ENCODE measurements at places on chromosomes 2 and 18.
A peak's percentile ranks its signal among the peaks of the same experiment; 100 is the strongest.

GRCh38 chr2:44531289-44531688 lies 169.5 kb downstream of the CAMKMT start:
- DNase-seq = no peak

DNA sequence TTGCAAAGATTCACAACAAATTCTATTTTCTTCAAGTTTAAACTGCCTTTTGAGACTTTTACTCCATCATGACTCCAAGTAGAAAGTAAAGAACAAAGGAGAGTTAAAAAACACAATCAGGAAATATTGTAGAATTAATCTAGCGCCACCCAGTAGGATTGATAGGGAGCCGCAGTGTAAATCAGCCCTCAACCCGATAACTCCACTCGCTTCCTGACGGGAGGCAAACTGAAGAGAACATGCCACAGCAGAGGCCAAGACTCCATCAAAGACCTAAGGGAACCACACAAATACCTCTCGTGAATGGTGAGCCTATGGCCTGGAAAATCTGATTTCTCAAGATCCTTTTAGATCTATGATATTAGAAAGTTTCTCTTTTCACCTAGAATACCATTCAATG lies 319.0 kb downstream of the STK39 start:
- DNase-seq = no peak

GRCh38 chr18:54877076-54877475 lies 48.8 kb downstream of the RAB27B start:
- DNase-seq = no peak

GRCh38 chr2:108413711-108414095 lies 35.3 kb upstream of the GCC2 start:
- DNase-seq = no peak

GRCh38 chr2:170770008-170770605 lies at the start of gene ERICH2:
ERICH2 (plus strand) TSS chr2:170770378; CDS start chr2:170770682, 304 bp downstream.
- DNase-seq = peak; percentile 13

DNA sequence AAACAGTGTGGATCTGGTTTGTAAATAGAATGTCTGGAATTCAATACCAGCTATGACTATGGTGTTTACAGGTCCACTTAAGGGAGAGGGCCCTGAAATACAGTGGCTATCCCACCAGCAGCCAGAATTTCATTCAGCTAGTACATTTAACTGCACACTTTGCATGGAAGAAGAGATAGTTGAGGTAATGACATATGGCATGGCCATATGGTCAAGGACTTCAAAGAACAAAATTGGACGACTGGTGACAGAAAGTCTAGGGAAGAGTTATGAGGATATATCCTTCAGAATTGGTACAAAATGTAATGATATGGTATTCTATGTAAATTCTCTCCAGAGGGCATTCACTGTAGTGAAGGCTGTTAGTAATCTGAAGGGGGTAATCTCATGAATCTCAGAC lies 105.0 kb downstream of the IKZF2 start:
- no peak for DNase-seq

DNA sequence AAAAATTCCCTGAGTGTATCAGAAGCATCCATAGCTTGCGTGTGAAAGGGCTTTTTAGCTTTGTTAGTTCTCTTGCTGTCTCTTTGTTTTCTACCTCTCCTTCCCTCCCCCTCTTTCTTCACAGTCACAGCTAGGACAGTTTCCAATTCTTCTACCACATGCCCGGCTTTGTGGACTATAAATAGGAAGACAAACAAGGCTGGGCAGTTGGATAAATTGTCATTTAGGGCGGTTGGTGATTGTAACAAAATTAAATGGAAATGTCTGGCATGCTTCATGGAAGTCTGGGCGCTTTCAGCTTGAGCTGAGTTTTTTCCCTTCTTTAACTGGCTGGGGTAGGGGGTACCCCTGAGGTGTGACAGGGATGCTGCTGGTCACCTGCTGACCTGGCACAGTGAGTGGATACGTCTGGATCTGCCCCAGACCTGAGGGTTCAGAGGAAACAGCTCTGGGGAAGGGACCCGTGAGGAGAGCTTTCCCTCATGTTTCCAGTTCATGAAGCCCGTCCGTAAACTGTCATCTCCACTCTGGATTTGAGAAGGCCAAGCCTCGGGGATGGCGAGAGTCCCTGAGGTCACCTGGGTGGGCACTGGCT lies 29.0 kb upstream of the GIGYF2 start:
- no peak for DNase-seq

DNA sequence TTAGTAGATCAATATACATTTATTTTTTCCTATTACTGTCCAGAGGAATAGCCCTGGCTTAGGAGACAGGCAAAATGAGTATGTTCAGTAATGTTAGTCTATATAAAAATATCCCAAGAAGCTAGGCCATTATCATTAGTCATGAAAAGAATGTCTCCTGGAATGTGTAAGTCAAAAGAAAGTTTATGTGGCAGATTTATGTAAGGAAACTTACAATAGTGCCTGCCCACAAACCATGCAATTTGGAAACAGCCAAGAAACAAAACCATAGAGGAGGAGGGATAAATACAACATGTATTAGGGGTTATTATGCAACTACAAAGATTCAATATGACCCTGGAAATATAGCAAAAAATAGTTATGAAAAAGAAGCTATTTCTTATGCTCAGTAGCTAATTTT lies 96.3 kb downstream of the NOL4 start:
- no peak for DNase-seq

DNA sequence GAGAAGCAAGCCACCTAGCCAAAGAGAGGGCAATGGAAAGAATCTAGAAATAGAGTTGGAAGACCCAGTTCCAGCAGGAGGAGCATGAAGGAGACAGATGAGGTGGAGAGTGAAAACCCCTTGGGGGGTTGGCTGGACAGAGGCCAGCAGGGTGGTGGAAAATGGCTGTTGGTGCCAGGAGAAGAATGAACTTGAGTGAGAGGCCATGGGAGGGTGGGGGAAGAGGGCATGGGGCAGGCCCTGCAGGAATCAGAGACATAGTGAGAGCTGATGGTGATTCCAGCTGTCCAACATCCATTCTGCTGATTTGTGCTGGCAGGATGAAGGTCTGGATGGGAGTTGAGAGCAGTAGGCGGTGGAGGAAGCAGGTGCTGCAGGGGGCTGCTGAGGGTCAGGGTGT lies 108.0 kb upstream of the TNP1 start:
- no peak for DNase-seq

GRCh38 chr2:240250985-240251847 lies 110.8 kb upstream of the OTOS start:
- DNase-seq = no peak

DNA sequence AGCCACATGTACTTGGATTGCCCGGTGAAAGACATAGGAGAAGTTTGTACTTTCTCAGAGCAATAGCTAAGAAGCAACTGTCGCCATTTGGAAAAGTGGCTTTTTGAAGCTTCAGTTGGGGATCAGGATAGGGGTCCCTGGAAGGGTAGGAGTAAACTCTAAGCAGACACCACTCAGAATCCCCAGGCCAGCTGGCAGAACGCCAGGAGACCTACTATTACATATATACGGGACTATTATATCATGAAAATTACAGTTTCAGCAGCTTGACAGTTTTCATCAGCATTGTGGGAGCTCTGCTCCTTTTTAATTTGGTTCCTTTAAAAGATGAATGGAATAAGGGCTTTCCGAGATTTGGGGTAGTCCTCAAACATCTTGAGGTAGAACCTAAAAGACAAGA lies 54.9 kb downstream of the SRD5A2 start:
- no peak for DNase-seq

DNA sequence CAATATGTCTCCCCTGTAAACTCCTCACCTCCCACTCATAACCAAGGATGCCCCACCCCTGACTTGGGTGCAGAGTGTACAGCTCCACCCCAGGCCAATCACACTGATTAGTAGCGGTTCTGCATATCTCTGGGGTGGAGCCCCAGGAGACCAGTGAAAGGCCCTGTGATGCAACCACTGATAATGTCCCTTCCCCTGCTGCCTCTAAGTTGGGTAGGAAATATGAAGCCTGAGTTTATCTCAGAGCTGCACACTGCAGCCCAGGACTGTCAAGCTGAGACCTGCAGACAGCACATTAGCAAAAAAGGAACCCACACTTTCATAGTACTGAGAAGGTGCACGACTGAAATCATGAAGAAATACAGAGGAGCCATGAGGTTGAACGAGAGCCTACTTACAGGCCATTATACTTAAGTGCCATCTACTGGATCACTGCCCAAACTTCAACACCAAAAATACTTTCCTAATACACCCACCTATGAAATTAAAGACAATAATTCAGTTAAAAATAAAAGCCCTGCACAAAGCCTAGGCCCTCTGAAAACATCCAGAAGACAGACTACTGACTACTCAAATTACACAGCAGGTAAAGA lies 455.4 kb upstream of the LRRTM4 start:
- DNase-seq = no peak

DNA sequence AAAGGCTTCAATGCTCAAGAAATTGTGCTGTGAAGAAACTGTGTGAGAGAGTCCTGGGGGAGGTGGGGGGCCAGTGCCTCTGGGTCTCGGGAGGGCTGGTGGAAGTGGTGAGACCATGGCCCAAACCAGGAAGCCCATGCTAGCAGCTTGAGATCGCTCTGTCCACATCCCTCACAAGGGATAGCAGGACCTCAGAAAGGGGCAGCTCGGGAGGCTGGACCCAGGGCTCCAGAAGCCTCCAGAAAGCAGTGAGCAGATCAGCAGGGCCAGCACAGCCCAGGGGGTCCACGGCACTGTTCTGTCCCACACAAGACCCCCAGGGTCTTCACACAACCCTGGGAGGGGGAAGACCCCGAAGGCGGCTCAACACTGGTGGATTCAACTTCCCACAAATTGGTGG lies 24.1 kb downstream of the ST8SIA5 start:
- DNase-seq = no peak

DNA sequence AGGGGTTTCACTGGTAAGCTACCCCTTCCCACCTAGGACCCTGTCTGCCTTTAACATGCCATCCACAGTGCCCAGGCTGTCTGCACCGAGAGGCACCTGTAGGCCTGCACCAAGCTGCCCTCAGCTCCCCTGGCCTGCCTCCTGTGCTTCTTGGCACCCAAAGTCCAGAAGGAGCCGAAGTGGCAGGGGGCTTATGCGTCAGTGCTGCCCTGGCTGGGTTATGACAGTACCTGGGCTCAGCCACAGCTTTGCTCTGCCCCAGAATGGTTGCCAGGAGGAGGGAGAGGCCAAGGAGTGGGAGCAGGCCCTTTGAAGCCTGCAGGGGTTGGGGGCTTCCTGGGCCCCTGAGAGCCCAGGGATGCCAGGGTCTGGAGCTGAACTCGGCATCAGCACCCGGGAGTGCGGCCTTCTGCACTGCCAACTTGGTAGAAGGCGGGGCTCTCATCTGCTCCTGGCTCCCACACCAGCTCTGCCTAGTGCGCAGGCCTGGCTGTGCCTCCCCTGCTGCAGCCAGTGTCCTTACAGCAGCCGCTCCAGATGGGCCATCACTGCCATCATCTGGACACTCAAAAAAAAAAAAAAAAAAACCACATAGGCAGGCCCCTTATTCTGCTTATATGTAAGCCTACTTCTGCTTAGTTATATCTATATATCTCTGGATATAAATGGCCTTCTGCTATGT lies 155.4 kb downstream of the THSD7B start:
- no peak for DNase-seq

GRCh38 chr2:167652401-167652800 lies 595.0 kb downstream of the STK39 start:
- no peak for DNase-seq

DNA sequence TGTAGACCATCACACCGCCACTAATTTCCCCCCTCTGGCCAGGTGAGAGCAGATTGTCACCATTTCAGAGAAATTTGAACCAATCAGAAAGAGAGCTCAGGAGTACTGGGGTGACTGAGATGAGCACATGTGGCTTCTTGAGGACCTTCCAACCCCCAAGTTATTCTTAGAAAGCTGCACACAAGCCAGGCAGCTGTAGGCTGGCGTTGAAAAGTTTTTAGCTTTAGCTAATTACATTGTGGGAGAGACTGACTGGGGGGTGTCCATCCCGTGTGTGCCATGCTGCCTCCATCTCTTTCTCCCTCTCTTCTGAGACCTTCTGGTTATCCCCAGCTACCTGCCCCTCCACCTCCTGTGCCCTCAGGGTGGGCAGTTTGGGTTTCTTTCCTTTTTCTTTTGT lies 154.0 kb downstream of the AGAP1 start:
- no peak for DNase-seq

DNA sequence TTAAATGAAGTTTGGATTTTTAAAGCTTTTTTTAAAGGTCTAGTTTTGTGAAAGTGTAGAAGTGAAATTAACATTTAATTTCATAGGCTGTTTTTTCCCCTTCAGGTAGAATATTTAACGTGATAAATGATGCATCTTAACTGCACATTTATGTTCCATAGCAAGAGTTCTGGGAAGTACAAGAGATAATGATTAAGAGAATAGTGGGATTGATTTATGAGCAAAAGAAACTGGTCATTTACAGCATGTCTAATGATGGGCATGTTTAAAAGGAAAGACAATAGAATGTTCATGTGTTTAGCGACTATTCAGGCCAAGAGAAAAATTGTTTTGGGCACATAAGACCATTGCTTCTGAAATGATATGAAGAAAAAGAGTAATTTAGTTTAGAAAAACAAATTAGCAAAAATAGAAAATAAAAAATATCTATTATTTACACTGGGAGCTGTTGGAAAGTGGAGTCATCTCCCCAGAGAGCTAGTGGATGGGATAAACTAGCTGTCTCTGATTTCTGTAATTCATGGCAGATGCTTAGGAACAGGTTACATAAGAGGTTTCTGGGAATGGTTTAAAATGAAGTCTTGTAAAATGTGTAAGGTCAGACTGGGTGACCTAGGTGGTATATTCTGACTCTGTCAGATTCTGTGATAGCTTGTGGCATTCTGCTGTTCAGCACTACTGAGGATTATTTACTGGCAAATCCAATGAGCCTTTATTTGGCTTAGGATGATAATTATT lies 60.7 kb downstream of the WDR7 start:
- DNase-seq = no peak

Data from T-helper 17 cell (primary cell).